ENCODE measurements at places on chromosomes 7 and 10. TPM values are rescaled to one million over a fixed set of nuclear protein-coding genes. Genes with fewer than 3 reads are reported as not detected.

Gene FANK1
- 2.8 TPM for polyA plus RNA-seq

Gene TNKS2
- 9.4 TPM for polyA plus RNA-seq

Gene CNTNAP2
- 0.01 TPM for polyA plus RNA-seq

Gene GPC2
- 0.31 TPM for polyA plus RNA-seq

Gene NOD1
- 2.7 TPM for polyA plus RNA-seq

Gene NAT16
- polyA plus RNA-seq, result not detected

Gene PDCD11
- polyA plus RNA-seq, result 15.6 TPM

Gene FZD8
- 12.1 TPM for polyA plus RNA-seq

Gene XRCC2
- 0.34 TPM for polyA plus RNA-seq

Gene FOXP2
- polyA plus RNA-seq, result 3.0 TPM

Gene SLC18A2
- polyA plus RNA-seq, result not detected

Gene SNX10
- polyA plus RNA-seq, result 18.2 TPM

Gene CAV2
- polyA plus RNA-seq, result 27.2 TPM

Gene CXCL12
- polyA plus RNA-seq, result 208 TPM

Gene MYH16
- not detected for polyA plus RNA-seq

Gene NANOS1
- 1.6 TPM for polyA plus RNA-seq
